ENCODE measurements at places on chromosomes 1 and 21.
A peak's percentile ranks its signal among the peaks of the same experiment; 100 is the strongest.

DNA sequence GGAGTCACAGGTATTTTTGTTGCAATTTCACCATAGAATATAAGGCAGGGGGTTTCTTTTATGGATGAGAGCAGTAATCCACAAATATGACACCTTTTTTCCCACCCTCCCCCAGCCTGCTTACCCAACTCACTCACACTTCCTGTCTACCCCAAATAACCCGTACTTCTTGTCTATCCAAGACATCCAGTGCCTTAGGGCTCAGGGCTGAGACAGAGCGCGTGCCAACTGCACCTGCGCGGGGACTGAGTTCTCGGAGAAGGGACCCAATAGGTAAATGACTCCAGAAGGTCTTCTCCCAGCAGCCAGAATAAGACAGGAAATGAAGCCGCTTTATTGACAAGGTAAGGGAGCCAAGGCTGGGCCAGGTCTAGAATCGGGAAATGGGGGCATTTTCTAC is 369.1 kb downstream of the SIPA1L2 start:
- no peak for DNase-seq

DNA sequence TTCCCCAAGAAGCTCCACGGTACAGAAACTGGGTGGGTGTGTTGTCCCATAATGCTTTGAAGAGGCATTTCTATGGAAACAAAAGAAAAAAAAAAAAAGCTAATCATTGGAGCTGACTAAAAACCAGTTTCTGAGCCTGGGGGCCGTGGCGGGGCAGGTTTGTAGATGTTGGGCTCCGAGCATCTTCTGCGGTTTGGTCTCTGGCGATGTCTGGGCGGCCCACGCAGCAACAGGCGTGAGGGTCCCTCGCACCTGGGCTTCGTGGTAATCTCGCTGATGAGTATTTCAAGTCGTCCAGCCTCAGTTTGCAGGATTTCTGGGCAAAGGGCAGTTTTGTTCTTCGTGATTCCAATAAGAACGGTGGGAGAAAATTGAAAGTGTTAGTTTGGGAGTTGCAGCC is 6.8 kb downstream of the TP73 start:
- DNase-seq, result no peak

DNA sequence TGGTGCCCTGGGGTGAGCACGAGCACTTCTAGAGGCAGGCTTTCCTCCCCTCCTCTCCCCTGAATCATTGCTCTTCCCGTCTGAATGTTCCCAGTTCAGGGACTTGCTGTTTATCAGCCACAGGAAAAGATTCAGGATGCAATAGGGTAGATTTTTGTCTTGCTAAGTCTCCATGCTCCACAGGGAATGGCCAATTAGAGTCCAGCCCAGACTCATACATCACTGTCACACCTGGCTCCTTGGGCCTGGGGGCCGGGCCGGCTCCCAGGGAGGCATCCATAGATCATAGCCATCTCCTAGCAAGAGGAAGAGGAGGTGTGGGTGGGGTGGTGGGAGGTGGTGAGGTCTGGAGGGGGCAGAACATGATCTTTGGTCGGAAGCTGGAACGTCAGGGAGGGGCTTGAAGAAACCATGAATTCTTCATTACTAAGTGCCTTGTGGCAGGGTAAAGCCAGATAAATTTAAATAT is 83.4 kb downstream of the LRRN2 start:
- DNase-seq, result no peak

- no peak for DNase-seq
Observed at GRCh38 chr1:224380003-224380402, 23.3 kb downstream of the CNIH4 start.

- peak; percentile 66 for DNase-seq
Observed at GRCh38 chr1:203480525-203481084, 5.0 kb downstream of the PRELP start.

GRCh38 chr1:206850401-206850800 is 15.0 kb upstream of the IL20 start:
- no peak for DNase-seq

- no peak for DNase-seq
Observed at GRCh38 chr21:46457801-46458314, 833 bp upstream of the DIP2A start.

DNA sequence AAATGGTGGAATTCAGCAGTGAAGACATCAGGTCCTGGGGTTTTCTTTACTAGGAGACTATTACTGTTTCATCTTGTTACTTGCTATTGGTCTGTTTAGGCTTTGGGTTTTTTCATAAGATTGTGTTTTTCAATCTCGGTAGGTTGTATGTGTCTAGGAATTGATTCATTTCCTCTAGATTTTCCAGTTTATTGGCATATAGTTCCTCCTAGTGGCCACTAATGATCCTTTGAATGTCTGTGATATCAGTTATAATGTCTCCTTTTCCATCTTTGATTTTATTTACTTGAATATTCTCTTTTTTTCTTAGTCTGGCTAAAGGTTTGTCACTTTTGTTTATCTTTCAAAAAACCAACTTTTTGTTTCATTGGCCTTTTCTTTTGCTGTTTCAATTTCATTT is 233.0 kb downstream of the RWDD3 start:
- DNase-seq, result no peak

- DNase-seq, result peak; percentile 25
Observed at GRCh38 chr21:44291936-44292811, 6.5 kb downstream of the AIRE start.

DNA sequence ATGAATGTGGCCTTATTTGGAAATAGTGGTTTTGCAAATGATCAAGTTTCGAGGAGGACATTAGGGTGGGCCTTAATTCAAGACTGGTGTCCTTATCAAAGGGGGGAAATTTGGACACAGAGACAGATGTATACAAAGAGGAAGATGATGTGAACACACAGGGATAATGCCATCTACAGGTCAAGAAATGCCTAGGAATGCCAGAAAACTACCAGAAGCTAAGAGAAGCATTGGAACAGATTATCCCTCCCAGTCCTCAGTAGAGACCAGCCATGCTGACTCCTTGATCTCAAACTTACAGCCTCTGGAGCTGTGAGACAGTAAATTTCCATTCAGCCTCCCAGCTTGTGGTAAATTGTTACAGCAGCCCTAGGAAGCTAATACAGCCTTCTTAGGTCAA is 151.4 kb downstream of the PTGER3 start:
- no peak for DNase-seq

DNA sequence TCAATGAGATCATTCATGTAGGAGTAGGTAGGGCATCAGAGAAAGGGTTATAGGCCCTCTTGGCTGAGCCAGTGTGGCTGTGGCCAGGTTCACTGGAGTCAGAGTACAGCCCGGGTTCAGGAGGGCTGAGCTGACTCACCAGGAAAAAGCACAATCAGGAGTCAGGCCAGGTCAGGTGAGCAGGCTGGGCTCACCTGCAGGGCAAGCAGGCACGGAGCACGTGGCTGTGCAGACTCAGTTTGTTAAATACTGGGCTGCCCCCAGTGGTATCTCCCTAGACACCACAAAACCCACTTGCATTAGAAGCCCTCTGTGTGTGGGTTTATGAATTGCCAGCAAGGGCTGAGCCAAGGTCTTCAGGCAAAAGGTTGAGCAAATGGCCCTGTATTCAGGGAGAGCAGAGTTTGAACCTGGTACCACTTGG is 122.1 kb upstream of the SERBP1 start:
- no peak for DNase-seq

DNA sequence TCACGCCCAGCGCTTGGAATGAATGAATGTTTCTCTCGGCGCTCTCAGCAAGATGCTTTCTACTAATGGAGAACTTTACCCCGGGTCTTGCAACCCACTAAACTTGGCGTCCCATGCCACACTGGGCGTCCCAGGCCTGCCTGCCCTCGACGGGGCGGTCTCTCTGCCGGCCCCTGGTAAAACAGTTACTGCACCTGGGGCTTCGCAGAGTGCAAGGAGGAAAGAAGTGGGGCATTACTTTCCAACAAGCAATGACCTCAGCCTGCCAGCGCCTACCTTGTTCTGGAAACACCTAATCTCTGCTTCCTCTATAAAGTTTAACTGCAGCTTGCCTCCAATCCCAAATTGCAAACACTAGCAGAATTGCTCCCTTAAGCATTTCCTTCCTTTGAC is 27.8 kb upstream of the NFIA start:
- no peak for DNase-seq

- DNase-seq, result no peak
Observed at GRCh38 chr1:170215072-170215885, 69.5 kb downstream of the NTMT2 start.

GRCh38 chr1:198523182-198523950 is 17.1 kb downstream of the ATP6V1G3 start:
- DNase-seq, result no peak

DNA sequence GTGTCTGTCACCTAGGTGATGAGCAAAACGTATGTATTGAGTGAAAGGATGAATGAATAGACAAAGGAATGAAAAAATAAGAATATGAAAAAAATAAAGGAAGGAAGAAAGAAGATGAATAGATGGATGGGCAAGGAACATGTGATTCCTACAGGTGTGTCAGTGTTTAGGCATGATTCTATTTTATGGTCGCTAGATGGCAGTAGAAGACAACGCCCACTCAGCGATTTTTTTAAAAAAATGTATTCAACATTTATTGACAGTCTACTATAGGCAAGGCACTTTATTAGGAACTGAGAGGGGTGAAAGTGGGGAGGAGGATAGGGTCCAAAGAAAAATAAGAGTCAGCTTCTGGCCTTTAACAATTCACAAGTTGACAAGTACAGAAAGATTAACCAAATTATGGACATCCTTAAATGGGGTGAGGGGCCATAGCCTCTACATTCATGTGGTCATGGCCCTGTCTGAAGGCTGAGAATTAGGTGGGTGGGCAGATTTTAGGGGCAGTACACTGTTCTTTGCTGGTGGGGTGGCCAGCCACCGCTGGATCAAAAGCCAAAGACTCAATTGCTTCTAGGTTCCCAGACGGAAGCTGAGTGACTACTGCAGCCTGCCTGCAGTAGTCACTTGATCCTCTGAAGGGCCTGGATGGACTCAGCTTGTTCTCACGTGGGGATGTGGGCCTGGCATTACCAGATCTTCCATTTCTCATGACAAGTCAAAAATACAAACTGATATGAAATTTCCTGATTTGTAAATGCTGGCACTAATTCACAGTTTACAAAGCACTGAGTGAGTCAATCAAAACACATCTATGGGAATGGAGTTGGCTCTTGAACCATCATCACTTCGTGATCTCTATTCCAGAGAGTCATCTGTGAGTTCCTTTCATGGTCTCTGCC is 83.9 kb downstream of the FASLG start:
- peak; percentile 78 for DNase-seq

DNA sequence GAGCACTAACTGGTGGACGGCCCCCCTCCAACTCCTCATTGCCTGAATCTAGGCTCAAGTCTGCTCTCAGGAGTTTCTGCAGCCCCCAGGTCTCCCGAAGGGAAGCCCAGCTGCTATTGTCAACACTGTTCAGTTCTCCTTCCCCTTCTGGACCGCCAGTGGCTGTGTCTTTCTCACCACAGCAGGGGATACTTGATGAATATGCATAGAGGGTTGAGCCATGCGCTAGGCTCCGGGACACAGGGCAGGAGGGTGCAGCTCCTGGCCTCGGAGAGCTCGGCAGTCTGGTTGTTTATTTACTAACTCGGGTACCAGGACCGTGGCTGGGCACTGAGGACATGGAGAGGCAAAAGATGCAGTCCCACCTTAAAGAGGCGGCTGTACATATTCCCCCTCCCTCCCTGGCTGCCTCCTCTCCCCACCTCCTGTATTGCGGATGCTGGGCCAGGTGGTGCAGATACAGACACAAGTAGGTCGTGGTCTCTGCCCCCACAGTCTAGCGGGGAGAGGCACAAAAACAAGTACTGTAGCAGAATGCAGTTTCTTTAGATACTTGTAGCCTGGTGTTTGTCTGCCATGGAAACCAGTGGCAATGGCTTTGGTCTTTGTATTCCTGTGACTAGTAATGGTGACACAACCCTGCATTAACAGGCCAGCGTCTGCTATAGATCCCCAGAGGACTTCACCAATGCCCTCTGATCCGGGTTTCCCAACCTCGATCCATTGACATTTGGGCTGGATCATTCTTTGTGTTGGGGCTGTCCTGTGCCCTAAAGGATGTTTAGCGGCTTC is 26.2 kb downstream of the ARHGEF10L start:
- no peak for DNase-seq

- no peak for DNase-seq
Observed at GRCh38 chr1:66599346-66599745, 65.4 kb downstream of the SGIP1 start.

GRCh38 chr1:86887479-86888162 is 26.3 kb downstream of the SELENOF start:
- no peak for DNase-seq

DNA sequence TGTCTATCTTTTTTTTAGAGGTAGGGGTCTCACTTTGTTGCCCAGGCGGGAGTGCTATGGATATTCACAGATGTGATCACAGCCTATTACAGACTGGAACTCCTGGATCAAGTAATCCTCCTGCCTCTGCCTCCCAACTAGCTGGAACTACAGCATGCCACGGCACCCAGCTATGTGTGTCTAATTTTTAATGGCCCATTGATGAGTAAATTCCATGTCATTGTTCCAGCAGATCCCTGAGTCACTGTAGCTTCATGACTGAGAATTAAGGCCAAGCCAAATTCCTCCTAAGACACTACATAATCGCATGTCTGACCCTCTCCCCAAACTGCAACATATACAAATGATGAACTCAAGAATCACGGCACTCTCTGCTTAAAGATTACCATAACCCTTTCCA is 84.2 kb upstream of the RGS2 start:
- no peak for DNase-seq

DNA sequence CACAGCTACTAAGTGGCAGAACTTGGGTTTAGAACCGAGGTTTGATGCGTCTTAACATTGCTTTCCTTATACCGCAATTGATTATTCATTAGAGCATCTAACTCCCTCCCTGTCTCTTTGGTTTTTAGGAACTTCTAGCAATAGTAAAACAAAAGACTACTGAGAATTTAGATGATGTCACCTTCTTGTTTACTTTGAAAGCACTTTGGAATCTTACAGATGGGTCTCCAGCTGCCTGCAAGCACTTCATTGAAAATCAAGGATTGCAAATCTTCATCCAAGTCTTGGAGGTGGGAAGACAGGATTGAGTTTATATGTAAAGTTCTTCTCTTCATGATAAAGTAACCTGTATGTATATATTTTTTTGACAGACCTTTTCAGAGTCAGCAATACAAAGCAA is 35.0 kb downstream of the ZYG11A start:
- no peak for DNase-seq

- no peak for DNase-seq
Observed at GRCh38 chr1:36172983-36173382, 17.0 kb downstream of the MAP7D1 start.

GRCh38 chr21:45347712-45348499 is 57.1 kb upstream of the COL18A1 start:
- DNase-seq, result no peak

- DNase-seq, result no peak
Observed at GRCh38 chr1:64983110-64983509, 16.8 kb upstream of the JAK1 start.

DNA sequence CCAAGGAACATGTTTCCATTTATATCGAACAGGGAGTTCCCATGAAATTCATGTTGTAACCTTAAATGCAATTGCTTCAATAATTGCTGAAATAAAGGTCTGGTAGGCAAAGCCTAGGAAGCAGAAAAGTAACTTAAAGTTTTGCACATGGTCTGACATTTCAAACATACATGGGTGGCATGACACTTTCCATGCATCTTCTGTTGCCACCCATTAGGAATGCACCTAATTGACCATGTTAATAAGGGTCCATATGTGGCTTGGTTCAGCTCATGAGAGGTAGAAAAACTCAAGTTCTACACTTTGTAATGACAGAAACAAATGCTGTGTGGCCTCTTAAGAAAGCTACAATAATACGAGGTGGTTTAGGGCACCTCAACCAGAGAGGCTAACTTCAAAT is 72.0 kb upstream of the GORAB start:
- no peak for DNase-seq
